ENCODE measurements at places on chromosomes 12 and 14.
A peak's percentile ranks its signal among the peaks of the same experiment; 100 is the strongest.

- DNase-seq = no peak
These were observed 248.7 kb upstream of the PELI2 start for GRCh38 chr14:55869397-55870049.

- DNase-seq = no peak
These were observed 33.3 kb downstream of the CFAP54 start for GRCh38 chr12:96522690-96523089.

DNA sequence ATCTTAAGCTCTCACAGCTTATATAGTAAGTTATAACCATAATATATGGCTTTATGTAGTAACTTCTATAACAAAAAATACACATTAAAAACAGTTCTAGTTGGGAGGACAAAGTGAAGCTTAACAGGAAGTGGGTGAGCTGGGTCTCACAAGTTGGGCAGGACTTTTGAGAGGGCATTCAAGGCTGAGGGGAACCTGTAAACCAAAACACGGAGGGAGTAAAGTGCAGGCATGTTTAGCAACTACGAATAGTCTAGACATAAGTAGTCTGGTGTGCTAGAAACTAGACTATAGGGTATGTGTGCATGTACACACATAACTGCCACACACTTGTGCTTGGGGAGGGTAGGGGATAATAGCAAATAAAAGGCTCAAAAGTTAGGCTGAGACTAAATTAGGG lies 14.2 kb upstream of the NEK9 start:
- no peak for DNase-seq

DNA sequence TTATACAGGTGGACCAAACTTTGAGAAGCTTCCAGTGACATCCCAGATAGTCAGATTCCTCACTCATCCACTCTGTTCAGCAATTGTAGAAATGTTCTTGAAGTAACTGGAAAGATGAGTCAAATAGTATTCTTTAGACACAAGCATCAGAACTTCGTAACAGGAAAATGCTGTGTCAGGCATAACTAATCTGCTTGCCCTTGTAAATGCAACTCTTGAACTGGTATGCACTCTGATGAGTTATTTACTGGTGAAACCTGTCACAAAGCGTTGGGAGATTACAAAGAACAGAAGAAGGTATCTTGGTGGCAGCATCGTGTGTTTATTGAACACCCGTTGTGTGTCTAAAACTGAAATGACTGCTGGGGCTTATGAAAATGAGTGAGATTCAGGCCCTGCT lies 10.8 kb upstream of the DUSP6 start:
- DNase-seq = no peak

GRCh38 chr12:57735952-57736740 lies 2.4 kb downstream of the AGAP2 start:
- no peak for DNase-seq

DNA sequence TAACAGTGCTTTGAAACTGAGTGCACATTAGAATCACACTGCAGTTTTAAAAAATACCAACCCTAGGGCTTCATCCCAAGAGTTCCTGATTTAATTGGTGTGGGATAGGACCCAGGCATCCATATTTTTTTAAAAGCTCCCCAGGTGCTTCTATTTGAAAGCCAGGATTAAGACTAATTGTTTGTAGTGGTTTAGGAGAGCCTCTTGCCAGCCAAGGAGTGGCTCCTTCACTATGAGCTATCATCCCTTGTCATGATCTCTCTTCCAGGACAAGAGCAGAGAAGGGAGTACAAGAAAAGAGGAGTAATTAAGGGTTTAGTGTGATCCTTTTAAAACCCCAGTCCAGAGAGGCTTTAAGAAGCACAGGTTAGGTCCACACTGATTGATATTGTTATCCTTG lies 178.0 kb downstream of the CAND1 start:
- no peak for DNase-seq

DNA sequence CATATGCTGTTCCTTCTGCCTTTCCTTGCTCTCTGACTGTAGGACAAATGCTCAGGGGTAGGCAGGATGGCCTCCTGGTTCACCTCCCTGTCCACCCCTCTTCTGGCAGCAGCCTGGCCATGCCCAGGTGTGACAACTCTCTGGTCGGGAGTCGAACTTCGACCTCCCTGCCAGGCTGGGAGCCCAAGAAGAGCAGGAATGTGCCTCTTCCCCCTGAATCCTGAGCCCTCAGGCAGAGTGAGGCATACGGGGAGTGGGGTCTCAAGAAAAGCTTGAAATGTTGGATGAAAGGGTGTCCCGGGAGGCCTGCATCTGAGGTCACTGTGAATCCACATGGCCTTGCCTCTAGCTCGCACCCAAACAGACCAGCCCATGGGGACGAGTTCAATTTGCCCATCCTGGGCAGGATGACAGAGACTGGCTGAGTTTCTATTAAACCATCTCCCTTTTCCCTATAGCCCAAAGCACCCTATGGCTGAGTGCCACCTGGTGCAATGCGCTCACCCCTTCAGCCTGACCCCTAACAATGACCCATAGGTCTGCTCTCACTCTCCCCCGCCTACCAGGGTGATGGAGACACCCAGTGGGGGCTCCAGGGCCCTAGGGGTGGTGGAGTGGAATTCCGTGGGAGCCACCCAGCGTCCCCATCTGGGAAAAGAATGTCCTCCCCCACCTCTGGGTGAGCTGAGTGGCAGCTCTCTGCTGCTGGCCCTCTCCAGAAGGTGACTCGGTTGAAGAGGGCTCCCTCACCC lies 52.9 kb upstream of the DIO3 start:
- DNase-seq = no peak

- no peak for DNase-seq
These were observed 75.5 kb upstream of the RERGL start for GRCh38 chr12:18165422-18165871.

GRCh38 chr12:27934276-27934675 lies 38.3 kb downstream of the PTHLH start:
- DNase-seq = no peak

GRCh38 chr12:47950856-47951468 lies 12.4 kb upstream of the TMEM106C start:
- DNase-seq = no peak

- no peak for DNase-seq
These were observed 544.0 kb downstream of the GALC start for GRCh38 chr14:87449016-87449415.

- DNase-seq = no peak
These were observed 996.8 kb upstream of the TMEM132C start for GRCh38 chr12:127270193-127270592.

DNA sequence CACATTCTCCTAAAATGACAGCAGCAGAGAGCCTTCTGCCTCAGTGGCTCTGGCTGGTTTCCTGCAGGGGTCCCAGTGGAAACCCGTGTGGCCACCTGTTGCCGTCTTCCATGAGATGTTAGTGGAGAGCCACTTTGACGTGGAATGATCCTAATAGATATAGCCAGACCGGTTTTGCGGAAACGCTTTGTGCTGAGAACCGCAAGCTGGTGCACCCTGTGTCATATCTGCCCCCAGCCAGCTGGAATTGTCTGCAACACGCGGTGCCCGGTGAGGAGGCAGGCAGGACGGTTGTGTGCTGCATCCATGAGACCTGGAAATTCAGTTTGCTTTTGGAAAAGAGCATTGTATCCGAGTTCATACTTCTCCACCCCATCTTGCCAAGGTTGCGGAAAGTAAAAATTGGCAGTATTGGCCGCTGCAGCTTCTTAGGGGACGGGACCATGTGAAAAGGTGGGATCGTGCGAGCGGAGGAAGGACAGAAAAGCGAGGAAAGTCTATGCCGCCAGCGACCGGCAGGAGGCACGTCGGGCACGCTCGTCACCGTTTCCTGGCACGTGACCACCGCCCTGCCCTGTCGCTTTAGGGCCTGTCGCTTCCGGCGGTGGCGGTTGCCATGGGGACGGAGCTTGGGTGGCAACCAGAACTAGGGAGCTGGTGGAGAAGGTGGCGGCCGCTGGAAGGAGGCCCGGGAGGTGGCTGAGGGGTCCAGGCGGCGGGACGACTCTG lies at the start of gene CFAP251:
TSS of gene CFAP251 (plus strand) at position 643 of the 729 bp plus-strand sequence. CDS start 2,714 bp downstream, outside the sequence.
- DNase-seq = peak; percentile 89

DNA sequence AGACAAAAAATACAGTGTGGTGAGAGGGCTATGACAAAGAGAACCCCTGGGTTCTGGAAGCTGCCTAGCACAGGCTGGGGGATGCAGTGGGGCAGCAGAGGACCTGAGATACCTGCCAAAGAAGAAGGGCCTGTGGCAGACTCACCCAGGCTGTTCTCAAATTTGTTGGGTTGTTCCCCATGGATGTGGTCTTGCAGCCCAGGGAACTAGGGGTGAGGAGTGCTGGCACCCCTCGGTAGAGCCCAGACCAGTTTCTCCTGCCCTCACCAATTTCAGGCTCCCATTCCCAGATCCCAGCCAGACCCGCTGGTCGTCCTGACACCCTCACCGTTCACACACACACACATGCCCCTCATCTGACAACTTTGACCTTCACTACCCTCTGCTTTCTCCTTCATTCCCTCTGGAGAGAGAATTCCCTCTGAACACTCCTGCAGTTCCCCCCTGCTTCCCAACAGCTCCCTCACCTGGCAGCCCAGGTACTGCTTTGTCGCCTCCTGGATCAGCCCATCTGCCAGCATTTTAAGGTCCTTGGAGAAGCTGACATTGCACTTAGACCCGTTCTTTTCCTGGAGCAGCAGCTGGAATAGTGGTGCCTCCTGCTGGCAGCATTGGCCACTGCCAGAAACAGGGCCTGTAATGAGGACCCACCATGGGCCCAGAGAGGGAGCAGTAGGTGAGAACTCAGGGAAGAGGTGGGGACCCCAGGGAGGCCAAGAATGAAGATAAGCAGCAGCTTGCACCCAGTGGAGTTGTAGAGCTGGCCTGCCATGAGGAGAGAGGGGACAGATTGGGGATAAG lies 5.9 kb upstream of the GDF11 start:
- no peak for DNase-seq

GRCh38 chr12:68958322-68958721 lies 25.4 kb upstream of the CPM start:
- peak; percentile 1 for DNase-seq

- DNase-seq = no peak
These were observed 115.9 kb downstream of the GPR135 start for GRCh38 chr14:59349258-59349701.

GRCh38 chr12:104494793-104495158 lies 38.0 kb downstream of the CHST11 start:
- no peak for DNase-seq

- no peak for DNase-seq
These were observed 86.9 kb downstream of the TPH2 start for GRCh38 chr12:72025524-72025923.

DNA sequence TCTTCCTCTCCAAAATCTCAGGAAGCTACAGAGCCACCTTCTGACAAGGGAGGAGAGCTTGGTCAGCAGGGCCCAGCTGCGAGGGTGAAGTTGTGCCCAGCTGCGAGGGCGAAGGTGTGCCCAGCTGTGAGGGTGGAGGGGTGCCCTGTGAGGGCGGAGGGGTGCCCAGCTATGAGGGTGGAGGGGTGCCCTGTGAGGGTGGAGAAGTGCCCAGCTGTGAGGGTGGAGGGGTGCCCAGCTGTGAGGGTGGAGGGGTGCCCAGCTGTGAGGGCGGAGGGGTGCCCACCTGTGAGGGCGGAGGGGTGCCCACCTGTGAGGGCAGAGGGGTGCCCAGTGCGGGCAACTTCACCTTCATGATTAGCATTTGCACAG lies 20.4 kb upstream of the TTC7B start:
- DNase-seq = no peak

- no peak for DNase-seq
These were observed 40.8 kb downstream of the PHETA1 start for GRCh38 chr12:111328138-111328537.

GRCh38 chr14:66782853-66783252 lies 274.9 kb downstream of the GPHN start:
- DNase-seq = no peak

- DNase-seq = no peak
These were observed 29.1 kb downstream of the ZNF664 start for GRCh38 chr12:124002021-124002644.

- no peak for DNase-seq
These were observed 46.1 kb upstream of the PPP2R5C start for GRCh38 chr14:101715210-101716076.

DNA sequence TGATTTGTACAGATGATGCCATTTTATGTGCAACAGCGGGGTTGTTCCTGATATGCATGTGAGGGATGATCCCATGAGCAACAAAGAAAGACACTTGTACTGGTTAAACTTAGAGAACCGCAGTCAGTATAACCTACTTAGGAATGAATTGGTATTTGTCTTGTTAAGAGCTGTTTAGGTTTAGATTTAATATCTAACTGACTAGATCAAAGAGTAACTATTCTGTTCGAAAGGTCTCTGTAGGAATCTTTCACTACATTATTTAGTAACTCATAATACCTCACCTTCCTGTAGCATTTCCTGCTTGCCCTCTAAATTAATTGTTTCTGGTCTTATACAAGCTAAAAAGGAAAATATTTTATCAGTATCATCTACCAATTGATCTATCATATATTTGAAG lies 350.4 kb downstream of the TRHDE start:
- no peak for DNase-seq

- no peak for DNase-seq
These were observed 2.8 kb downstream of the DYRK4 start for GRCh38 chr12:4564818-4565217.

GRCh38 chr12:49332441-49332861 lies 4.5 kb downstream of the C1QL4 start:
- no peak for DNase-seq

- DNase-seq = no peak
These were observed 23.4 kb downstream of the CLEC2D start for GRCh38 chr12:9692909-9693308.

GRCh38 chr14:55297611-55298499 lies 26.6 kb downstream of the FBXO34 start:
- no peak for DNase-seq

GRCh38 chr12:122799641-122800243 lies 25.4 kb downstream of the CCDC62 start:
- DNase-seq = no peak

DNA sequence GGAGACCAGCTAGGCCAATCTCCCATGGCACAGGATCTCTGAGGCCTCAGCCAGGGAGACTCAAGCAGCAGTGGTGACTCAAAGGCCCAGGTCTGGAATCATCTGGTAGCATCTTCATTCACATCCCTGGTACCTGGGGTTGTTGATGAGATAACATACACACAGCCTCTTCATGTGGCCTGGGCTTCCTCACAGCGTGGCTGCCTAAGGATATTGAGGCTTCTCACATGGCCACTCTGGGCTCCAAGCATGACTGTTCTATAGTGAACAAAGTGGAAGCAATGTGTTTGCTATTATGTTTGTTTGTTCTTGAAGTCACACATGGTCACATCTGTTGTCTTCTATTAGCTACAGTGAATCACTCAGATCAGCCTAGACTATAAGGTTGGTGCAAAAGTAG lies 584.1 kb downstream of the VRK1 start:
- no peak for DNase-seq

All from stimulated activated CD4-positive, alpha-beta T cell treated with anti-CD3 and anti-CD28 coated beads, Interleukin-1b, Interleukin-23, amount 100 ng/mL, for 1 hour (primary cell).